ENCODE measurements at places on chromosomes 1 and 21.

DNA sequence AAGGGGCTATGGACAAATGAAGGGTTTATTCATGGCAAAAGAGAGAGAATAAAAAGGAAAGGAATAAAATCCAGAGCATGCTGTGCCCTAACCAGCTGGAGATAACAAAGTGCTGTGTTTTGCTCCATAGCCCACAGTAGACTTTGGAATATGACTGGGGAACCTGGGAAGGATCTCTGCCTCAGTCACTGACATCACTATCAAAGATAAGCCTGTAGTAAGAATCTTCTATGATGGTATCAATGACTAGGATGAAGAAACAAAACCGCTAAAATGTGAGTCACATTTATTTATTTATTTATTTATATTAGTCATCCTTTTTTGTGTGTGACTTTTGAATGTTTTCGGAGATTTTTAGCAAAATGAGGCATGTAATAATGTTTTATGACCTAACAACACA is 56.3 kb downstream of the NVL start:
- no peak for DNase-seq

- DNase-seq, result no peak
Observed at GRCh38 chr21:32127081-32127480, 151.8 kb downstream of the MIS18A start.

DNA sequence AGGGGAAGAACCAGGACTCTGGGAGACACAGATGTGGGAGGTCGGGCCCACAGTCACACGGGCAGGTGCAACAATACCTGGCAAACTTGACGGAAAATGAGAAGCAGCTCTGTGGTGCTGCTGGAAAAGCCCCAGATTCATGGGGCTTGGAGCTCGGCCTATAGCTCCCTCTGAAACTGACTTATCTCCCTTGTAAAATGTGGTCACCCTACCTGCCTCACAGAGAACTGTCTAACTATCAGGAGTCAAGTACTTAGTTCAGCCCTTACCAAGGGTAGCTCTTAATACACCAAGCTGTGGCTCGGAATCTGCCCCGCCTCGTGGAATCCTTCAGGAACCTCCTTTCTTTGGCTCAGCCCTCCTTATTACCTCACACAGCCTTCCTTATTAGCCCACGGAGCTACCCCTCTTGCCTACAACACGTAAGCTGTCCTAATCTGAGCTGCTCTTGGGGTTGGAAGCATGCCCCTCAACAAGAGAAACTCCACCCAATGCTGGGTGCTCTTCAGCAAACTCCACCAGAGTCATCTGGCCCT is 68.9 kb downstream of the MRPL37 start:
- DNase-seq, result no peak

GRCh38 chr1:22798083-22798482 is 87.4 kb downstream of the EPHB2 start:
- DNase-seq, result no peak

- DNase-seq, result no peak
Observed at GRCh38 chr1:209432443-209432825, 151.1 kb upstream of the CAMK1G start.

- no peak for DNase-seq
Observed at GRCh38 chr1:61419657-61420056, 305.3 kb downstream of the TM2D1 start.

- no peak for DNase-seq
Observed at GRCh38 chr1:103523346-103523745, 2.2 kb upstream of the RNPC3 start.

DNA sequence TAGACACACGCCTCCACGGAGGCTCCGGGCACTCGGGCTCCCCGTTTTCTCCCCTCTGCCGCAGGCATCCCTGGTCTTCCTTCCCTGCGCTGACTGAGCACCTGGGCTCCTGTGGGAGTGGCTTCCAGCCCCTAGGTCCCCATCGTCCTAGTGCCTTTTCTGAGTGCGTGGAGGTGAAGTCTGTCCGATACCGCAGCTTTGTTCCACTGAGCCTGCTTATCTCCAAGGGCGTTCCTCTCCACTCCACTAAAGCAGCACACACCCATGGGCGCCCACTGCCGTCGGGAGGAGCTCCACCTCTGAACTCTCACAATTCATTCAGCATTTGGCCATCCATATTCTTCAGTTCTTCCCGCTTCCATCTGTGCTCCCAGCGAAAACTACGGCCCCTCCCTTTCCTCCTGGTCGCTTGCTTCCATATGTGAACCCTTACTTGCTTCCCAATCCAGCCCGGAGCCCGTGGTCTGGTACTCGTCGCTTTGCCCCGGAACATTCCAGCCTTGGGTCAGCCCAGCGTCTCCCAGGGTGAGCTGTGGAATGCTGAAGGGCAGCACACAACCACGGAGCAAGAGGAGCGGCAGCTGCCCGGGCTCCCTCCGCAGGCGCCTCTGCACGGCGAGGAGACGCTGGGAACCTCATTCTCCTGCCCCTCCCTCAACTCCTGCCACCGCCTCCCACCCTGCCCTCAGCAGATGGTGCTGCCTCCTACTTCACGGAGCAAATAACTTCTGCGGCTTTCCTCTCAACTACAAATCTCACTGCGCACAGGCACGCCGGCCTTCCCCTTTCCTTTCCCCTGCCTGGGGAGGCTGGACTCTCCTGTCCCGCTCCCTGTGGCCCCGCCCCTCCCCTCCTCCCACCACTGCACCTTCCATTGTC is 27.5 kb downstream of the ATP8B2 start:
- DNase-seq, result peak; percentile 70

DNA sequence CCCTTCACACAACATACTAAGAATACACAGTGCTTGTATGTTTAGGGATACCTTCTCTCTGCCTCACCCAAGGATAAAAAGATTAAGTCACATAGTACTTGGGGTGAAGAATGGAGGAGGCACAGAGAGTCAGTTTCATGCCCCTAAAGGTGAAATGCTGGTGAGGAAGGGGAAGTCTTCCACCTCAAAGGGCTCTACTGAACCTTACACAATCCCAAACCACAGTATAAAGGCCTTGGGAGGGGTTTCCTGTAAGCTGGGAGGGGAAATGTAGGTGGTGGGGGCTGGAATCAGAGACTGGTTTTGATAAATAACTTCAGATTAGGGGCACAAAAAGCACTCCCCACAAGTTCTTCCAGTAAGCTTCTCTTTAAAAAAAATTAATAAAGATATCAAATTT is 3.5 kb downstream of the MINDY1 start:
- no peak for DNase-seq

DNA sequence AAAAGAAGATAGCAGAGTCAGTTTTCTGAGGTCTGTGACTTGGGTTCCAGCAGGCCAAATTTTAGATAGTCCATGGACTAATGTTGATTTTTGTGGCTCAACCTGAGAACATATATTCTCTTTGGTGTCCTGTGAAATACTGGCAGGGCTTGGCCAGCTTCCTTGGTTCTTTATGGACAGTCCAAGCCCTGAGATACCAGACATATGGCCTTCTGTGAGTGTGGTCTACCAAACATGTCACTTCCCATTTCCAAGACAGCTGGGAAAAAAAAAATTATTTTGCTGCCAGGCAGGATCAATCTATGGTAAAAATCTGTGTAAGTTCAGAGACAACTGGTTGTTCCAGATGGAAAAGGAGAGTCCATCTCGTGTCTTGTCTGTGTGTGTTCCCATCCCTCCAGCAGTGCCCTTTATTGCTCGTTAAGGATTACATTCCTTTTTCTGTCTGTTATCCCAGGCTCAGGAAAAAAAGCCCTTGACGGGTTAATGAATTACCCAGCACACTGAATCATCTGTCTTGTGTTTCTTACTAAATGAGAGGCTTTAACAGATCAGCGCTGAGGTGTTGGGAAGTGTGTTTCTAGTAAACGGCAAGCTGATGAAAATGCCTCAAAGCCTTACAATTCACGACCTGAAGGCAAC is 33.4 kb upstream of the XPR1 start:
- no peak for DNase-seq

GRCh38 chr1:26733982-26734381 is 38.2 kb downstream of the ARID1A start:
- no peak for DNase-seq

DNA sequence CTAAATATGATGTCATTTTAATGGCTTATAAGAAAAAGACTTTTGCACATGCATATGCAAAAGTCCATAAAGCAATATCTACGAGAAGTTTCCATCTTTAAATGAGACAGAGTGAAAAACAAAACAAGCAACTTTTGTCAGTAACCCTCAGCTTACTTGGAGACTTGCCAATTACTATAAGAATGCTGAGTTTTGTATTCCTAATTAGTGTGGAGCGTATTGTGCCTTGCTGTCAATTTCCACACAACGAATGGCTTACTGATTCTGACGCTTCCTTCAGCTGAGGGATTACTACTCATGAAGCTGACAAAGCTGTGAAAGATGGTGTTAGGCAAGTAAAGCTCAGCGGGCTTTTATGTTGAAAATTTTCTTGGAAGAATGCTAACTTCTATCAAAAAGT is 440.4 kb upstream of the ADAMTS5 start:
- no peak for DNase-seq

DNA sequence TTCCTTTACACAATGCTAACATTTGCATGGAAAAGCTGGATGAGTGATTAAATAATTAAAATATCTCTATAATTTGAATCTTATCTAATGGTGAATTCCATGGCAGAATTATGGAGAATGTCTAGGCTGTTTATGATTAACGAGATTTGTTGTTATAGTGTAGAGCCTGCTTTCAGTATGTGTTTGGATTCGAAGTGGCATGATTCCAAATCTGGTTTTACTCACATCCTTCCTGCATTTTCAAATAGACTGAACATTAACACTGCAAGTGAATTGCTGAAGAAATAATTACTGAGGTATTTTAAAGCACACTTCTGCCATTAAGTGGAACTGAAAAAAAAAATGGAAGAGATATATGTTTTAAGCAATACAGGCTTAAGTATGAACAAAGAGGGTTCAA is 5.1 kb upstream of the NEK7 start:
- no peak for DNase-seq

- DNase-seq, result no peak
Observed at GRCh38 chr1:203536575-203536974, 42.6 kb downstream of the OPTC start.

GRCh38 chr1:183580281-183580682 is 10.0 kb downstream of the NCF2 start:
- no peak for DNase-seq

DNA sequence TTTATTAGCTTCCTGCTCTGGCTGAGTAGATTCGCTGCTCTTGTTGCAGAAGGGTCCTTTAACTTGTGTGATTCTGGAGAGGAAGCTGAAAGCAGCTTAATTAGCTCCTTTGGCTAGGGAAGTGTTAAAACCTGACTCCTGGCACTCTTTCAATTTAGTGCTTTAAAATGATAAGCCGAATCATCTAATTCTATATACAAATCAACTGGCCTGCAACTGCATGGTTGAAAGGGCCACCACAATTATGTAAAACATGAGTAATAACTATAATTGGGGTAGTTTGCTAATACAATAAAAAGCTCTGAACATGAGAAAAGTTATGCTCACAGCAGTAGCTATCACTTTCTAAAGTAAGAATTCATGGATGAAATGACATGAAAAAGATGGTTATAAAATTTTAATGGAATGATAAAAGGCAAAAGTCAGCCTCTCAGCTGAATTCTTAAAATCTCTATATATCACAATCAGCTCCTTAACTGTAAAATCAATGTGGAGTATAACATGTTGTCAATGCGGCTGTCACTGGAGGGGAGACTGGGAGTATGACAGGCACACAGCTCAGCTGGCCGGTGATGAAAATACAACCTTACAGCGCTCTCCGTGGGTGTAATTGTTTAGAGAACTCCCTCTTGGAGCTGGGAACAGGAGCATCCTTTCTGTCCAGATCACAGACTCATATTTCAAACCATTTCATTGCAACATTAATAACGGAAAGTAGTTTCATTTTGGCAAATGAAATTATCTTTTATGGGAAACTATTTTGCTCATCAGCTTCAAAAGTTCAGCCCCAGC is 324.4 kb downstream of the KCTD3 start:
- no peak for DNase-seq

- no peak for DNase-seq
Observed at GRCh38 chr1:244099258-244099930, 48.3 kb downstream of the ZBTB18 start.

DNA sequence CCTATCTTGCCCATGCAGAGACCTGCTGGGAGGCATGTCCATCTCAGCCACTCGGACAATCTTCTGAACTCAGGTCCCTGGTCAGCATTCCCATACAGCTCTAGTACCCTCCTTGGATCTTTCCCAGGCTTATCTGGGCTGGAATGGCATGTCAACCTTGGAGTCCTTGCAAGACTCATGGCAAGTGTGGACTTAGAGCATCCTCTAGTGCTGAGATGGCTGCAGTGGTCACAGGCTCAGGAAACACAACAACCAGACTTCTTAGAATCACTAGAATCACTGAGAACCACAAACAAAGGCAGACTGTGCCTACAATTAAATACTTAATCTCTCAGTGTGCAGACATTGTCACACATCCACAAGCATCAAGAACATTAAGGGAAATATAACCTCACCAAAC is 73.1 kb upstream of the TSHB start:
- DNase-seq, result no peak

DNA sequence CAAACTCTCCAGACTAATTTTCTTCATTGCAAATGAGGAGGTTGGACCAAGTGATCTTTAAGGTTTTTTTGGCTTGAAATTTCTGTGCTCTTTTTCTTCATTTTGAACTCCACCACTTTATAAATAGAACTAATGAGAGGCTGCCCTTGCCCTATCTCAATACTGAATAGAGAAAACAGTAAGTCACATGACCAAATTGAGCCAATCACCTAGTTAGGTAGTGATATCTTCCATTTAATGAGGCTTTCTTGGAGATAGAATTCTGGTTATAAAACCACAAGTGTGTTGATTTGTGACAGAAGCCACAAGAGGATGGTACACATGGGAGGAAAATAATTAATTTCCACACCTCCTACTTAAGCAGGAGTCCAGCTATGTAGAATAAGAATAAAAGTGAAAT is 263.4 kb upstream of the SNX7 start:
- no peak for DNase-seq

GRCh38 chr1:23958810-23959460 is 693 bp upstream of the PNRC2 start:
- DNase-seq, result peak; percentile 93

DNA sequence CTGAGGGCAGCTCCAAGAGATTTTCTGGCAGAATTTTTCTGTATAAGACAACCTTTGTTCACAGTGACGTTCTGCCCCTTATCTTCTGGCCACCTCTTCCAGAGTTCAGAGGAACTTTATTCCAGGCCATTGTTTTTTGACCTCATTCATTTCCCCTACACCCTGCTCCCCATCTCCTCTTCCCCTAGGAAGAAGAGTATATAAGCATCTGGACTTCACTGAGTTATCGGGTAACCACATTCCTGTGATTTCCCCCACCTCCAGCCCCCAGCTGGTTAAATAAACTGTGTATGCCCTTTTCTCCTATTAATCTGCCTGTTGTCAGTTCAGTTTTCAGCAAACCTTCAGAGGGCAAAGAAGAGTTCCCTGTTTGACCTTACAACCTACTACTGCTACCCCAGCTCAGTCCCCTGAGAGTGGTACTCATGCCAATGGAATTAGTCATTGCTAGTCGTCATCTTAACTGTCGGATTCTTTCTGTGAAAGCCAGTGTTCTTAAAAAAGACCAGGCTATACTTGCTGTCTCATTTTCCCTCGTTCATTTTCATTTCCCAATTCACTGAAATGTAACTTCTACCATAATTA is 14.3 kb upstream of the ALG14 start:
- DNase-seq, result no peak

GRCh38 chr1:173330149-173330951 is 123.2 kb upstream of the TNFSF4 start:
- DNase-seq, result no peak

GRCh38 chr21:45282283-45283034 is 5.2 kb downstream of the POFUT2 start:
- DNase-seq, result peak; percentile 41

- no peak for DNase-seq
Observed at GRCh38 chr1:223052931-223053330, 90.1 kb downstream of the TLR5 start.

GRCh38 chr1:85427331-85427730 is 37.6 kb downstream of the DDAH1 start:
- DNase-seq, result no peak

- DNase-seq, result no peak
Observed at GRCh38 chr1:228393268-228393701, 13.3 kb downstream of the TRIM11 start.
